ENCODE measurements at places on chromosomes 1 and 21.

DNA sequence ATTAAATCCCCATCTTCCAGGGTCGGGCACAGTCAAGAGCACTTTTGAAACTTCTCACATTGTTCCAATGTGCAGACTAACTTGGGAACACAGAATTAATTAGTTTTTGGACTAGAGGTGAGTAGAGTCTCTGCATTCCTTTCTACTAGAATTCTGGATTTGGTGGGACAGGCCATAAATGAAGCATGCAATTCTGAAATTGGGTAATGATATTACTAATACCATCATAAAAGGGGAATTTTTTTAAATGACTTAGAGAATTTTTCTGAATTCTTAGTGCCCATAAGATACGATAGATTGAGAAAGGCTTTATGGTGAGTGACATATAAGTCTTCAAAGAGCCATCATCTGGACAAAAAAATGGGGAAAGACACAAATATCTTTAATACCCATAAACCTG lies 41.8 kb downstream of the ADAMTS5 start:
- DNase-seq = no peak

- DNase-seq = no peak
Observed at GRCh38 chr1:11142618-11143391, 43.1 kb upstream of the EXOSC10 start.

- no peak for DNase-seq
Observed at GRCh38 chr1:98550076-98550475, 111.4 kb upstream of the SNX7 start.

GRCh38 chr1:98792123-98792522 lies 130.6 kb downstream of the SNX7 start:
- no peak for DNase-seq

DNA sequence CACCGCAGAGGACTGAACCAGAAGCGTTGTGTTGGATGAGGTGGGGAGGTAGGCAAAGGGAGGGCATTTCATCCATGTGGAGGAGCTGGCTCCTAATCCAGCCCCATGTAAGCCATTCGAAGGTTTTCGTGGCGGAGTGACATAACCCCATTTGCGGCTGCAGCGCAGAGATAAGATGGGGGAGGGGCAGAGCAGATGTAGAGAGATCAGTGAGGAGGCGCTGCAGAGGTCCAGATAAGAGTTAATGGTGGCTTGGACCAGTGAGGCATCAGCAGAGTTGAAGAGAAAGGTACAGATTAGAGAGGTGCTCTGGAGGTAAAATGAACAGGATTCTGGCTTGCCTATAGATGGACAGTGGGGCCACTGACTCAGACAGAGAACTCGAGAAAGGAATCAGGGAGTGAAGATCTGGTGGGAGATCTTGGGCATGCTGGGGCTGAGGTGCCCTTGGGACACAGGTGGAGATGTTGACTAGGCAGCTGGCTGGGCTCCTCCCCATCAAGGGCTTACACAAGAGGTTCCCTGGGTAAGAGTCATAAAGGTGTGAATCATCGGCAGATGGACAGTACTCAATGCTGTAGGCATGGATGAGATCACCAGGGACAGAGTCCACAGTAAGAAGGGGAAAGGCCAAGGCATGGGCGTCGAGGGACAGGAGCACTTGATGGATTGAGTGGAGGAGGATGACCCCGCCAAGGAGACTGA lies 7.8 kb upstream of the PTPRF start:
- DNase-seq = no peak

GRCh38 chr1:167090314-167090942 lies at the start of gene GPA33:
TSS of gene GPA33 (minus strand) at chr1:167090377. CDS start at chr1:167090287, 90 bp downstream.
- no peak for DNase-seq

DNA sequence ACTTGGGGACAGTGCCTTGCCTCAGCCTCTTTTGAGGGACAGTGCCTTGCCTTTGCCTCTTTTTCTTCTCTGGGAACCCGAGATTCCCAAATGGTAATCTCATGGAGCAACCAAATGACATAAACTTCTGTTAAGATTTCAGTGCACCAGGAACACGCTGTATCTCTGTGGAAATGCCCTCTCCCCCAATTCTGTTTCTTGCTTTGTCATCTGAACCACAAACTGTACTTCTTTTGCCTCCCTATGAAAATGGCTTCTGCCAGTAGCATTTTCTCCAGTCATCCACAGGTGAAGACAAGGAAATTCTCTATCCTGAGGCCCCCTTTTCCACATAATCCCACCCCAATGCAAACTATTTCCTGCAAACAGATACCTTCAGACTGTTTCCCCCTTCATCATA lies 66.3 kb downstream of the OMA1 start:
- DNase-seq = no peak
